ENCODE measurements at places on chromosomes 12 and 14. TPM values are rescaled to one million over a fixed set of nuclear protein-coding genes. Genes with fewer than 3 reads are reported as not detected.

Gene IAPP
- not detected for total RNA-seq

Gene KRT82
- total RNA-seq: not detected

Gene HOXC10
- not detected for total RNA-seq

Gene HCAR2
- total RNA-seq: not detected

Gene WNT1
- not detected for total RNA-seq

Gene B4GALNT3
- total RNA-seq: not detected

Gene NRL
- 1.1 TPM for total RNA-seq

Gene RNASE1
- 34.0 TPM for total RNA-seq

Gene TGM1
- 0.98 TPM for total RNA-seq

Gene TMEM117
- 3.7 TPM for total RNA-seq

Gene PMCH
- total RNA-seq: 0.76 TPM

Gene SERPINA10
- total RNA-seq: not detected

Gene LPAR5
- not detected for total RNA-seq

Gene PSMB5
- total RNA-seq: 233 TPM

Gene NXPH4
- 0.19 TPM for total RNA-seq

Gene CELA1
- not detected for total RNA-seq

Gene MGST1
- 39.3 TPM for total RNA-seq

Gene PGF
- total RNA-seq: 421 TPM

Gene CISTR
- total RNA-seq: not detected

Gene PTPRB
- total RNA-seq: 217 TPM

Gene CRIP1
- total RNA-seq: 1.1 TPM

Gene JKAMP
- total RNA-seq: 110 TPM
